IPS DF 6.9 (cell line): ENCODE measurements at places on chromosomes 11 and 22.

- DNase-seq = no peak
Measured at GRCh38 chr11:115469361-115469760, 34.9 kb downstream of the CADM1 start.

DNA sequence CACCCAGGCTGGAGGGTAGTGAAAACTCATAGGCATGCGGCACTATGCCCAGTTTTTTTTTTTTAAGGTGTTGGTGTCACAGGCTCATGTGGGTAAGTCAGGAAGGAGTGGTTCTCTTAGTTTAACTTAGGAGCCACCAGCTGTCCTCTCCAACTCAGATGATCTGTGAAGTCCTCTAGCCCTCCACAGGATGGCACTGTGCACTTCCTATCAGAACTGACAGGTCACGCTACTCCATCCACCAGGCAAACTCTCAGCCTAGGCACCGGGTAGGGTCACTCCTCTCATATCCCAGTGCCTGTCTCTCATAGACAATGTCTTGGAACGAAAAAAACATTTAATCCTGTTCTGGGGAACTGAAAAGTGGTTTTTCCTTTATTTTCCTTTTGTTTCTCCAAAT, 16.5 kb downstream of the NAP1L4 start:
- no peak for DNase-seq

- DNase-seq = no peak
Measured at GRCh38 chr22:48185071-48186055, 1422.9 kb downstream of the TBC1D22A start.

DNA sequence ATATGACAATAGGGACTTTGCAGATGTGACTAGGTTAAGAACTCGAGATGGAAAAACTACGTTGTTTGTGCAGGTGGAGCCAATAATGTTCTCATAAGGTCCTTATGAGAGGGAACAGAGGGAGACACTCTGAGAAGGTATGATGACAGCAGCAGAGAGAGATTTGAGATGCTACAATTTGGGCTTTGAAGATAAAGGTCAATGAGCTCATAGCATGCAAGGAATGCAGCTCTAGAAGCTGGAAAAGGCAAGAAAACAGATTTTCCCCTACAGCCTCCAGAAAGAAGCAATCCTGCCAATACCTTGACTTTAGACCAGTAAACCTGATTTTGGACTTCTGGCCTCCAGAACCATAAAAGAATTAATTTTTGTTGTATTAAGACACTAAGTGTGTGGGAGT, 21.1 kb downstream of the FAM76B start:
- DNase-seq = no peak

- no peak for DNase-seq
Measured at GRCh38 chr11:130452940-130453339, 4.5 kb downstream of the ADAMTS15 start.

- DNase-seq = peak; percentile 25
Measured at GRCh38 chr11:61429346-61429690, 457 bp downstream of the CPSF7 start.

DNA sequence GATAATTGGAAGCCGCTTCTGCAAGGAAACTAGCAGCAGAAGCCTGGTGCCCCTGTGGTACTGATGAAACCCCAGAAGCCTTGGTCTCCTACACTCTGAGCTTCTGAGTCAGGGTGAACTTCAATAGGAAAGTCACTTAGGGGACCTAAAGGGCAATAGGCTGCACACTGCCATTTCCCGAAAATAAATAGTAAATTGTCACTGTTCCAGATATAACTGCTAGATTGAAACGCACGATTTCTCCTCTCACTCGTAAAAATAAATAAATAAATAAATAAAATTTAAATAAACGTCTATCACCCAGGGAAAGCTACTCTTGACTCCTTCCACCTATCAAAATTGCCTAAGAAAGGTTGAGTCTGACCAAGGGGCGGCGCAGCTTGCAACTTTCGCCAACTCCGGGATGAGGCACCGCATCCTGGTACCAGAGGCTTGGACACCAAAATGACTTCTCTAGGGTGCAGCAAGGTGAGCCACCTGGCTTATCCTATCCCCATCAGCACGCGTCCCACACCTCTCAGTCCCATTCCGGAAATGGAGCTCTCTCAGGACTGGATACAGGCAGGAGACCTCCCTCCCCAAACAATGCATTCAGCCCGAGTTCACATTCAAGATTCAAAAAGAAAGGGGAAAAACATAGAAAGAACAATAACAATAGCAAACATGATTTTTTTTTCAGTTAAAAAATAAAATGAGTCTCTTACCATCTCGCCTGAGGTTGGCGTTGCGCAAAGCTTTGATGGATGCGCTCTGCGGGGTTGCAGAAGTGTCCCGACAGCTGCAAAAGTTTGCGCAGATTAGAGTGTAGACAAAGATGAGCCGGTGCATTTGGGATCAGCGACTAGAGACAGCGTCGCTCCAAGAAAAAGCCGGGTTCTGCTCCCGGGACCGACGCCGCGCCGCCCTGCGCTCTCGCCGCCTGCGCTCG, 583 bp downstream of the PDGFD start:
- no peak for DNase-seq

DNA sequence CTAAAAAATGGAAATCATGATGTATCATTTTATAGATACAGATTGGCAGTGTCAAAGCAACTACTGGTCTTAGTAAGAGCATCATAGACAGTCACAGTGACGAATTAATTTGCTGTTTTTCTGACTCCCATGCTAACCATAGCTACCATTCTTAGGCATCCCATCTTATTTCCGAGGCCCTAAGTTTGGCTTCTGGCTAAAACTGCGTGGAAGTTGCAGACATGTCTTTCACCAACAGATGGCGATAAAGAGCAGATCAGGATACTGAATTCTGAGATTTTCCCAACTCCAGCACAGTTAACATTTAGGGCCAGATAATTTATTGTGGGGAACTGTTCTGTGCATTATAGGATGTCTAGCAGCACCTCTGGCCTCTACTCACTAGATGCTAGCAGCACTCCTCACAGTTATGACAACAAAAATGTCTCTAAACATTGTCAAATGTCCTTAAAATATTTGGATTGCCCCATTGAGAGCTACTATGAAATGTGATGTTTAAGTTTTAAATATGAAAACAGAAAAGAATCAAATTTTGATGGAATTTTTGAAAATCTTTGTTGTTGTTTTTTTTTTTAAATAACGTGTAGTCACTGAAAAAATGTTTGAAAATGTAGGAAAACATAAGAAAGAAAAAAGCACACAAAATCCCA, 16.3 kb downstream of the OR2AG2 start:
- peak; percentile 55 for DNase-seq

DNA sequence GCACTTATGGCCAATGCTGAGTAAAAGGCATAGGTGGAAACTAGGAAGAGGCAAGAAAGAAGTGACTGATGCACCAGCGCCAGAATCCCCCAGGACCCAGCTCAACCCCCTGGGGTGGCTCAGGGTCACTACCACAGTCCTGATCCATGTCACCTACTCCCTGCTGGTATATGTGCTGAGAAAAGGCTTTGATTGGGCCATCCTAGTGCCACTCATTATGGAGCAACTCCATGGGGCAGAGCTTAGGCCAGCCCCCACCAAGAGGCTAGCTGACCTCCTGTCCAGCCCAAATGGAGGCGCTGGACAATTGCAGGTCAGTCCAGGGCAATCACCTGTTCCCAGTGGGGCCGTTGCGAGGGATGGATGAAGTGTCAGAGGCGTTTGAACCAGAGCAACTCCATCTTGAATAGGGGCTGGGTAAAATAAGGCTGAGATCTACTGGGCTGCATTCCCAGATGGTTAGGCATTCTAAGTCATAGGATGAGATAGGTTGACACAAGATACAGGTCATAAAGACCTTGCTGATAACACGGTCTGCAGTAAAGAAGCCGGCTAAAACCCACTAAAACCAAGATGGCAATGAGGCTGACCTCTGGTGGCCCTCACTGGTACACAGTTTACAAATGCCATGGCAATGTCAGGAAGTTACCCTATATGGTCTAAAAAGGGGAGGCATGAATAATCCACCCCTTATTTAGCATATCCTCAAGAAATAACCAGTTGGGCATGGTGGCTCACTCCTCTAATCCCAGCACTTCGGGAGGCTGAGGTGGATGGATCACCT, 20.6 kb upstream of the DAGLA start:
- DNase-seq = no peak

DNA sequence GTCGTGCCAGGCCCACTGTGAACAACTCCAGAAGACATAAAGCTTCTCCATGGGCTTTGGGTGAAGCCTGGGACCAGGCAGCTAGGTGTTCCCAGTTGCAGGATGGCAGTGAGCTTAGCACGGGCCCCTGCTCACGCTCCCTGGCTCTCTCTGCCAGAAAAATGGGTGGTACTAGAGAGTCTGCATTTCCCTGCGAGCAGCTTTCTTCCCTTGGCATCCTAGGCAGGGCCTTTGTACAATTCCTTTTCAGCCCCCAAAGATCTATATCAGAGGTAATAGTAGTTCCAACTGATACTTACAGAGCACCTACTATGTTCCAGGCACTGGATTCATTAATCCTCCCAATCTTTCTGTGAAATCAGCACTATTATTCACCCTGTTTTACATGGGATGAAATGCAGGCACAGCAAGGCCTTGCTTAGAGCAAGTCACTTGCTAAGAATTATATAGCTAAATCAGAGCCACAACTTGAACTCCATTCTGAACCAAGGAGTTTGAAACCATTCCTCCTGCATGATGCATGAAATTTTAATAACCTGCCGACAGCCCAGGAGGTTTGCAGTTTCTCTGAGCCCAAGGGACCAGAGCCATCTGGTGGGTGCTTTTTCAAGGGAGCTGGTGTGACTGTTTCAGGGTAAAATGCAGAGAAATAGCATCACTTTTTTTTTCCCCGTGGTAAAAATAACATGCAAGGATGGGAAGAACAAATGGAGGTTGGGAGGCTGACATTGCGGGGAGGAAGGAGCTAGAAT, 22.7 kb downstream of the NAV2 start:
- DNase-seq = no peak

GRCh38 chr11:6658647-6659046, 3.0 kb upstream of the DCHS1 start:
- DNase-seq = no peak

GRCh38 chr22:44698531-44699421, 3.2 kb upstream of the PRR5 start:
- DNase-seq = no peak

- DNase-seq = no peak
Measured at GRCh38 chr11:116833816-116834534, 3.4 kb downstream of the APOA1 start.

GRCh38 chr11:13784441-13784840, 116.0 kb downstream of the FAR1 start:
- DNase-seq = no peak

DNA sequence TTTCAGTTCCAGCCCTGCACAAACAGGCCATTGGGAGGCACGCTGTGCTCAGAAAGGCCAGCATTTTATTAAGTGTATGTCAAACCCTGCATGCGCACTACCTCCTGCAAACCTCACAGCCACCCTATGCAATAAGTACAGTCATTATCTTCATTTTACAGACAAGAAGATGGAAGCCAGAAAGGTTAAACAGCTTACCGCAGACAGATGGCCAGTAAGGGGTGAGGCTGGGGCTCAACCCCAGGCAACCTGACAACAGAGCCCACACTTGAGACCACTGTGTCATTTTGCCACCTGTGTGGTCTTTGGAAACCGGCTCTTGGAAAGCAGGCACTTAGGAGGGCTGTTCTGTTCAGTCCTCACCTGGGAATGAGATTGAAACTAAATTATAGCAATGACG, 142.3 kb downstream of the NXPE2 start:
- DNase-seq = no peak

GRCh38 chr11:67642173-67643120, 2.9 kb upstream of the TBX10 start:
- DNase-seq = no peak

GRCh38 chr22:49588739-49589138, 238.9 kb downstream of the BRD1 start:
- no peak for DNase-seq

DNA sequence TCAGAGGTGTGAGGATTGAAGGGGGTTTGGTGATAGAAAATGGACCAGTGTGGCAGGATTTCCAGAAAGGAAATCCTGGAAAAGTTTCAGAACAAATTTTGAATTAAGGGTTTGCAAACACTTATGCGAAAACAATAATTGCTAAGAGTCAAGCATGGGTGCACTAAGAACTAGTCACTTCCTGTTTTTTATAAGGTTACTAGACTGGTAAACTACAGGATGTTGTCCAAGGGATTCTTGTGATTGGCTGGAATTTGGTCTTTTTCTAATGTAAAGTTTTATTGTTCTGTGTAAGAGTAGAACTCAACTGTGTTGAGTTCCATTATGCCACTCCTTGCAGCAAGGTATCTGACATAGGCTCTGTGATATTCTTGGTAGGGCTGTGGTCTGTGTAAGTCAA, 54.1 kb downstream of the LIF start:
- DNase-seq = no peak

- no peak for DNase-seq
Measured at GRCh38 chr22:30457981-30458380, 13.8 kb downstream of the SEC14L3 start.

DNA sequence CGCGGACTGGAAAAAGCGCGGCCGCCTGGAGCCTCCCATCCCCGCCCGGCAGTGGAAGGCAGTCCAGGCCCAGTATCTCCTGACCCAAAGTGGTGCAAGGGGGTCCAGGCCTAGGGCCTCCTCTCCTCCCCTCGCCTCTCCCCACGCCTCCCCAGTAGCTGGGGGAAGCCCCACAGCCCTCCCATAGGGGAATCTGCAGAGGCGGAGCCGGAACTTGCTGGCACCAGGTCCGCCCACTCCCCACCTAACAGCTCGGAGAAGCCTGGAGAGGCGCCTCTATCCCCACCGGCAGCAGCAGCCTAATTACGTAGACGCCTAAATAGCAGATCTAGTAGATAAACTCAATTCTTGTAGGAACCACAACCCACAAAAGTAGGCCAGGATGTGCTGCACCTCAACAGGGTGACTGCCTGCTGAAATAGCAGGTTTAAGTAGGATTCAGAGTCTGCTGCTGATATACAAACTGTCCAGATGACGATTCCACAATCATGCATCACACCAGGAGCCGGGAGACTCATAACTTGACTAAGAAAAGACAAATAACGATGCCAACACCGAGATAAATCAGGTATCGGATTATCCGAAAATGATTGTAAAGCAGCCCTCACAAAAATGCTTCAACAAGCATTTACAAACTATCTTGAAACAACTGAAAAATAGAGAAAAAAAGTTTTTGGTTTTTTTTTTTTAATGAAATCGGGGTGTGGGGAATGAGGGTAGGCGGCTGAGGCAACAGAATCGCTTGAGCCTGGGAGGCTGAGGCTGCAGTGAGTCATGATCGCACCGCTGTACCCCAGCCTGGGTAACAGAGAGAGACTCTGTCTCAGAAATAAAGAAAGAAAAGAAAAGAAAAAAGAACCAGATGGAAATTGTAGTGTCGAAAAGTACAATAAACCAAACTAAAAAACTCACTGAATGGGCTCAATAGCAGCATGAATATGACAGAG, 11.4 kb upstream of the BRD1 start:
- DNase-seq = no peak
